ENCODE measurements at places on chromosomes 6 and 20.

GRCh38 chr6:165086814-165087213 lies 222.6 kb downstream of the C6orf118 start:
- no peak for DNase-seq

DNA sequence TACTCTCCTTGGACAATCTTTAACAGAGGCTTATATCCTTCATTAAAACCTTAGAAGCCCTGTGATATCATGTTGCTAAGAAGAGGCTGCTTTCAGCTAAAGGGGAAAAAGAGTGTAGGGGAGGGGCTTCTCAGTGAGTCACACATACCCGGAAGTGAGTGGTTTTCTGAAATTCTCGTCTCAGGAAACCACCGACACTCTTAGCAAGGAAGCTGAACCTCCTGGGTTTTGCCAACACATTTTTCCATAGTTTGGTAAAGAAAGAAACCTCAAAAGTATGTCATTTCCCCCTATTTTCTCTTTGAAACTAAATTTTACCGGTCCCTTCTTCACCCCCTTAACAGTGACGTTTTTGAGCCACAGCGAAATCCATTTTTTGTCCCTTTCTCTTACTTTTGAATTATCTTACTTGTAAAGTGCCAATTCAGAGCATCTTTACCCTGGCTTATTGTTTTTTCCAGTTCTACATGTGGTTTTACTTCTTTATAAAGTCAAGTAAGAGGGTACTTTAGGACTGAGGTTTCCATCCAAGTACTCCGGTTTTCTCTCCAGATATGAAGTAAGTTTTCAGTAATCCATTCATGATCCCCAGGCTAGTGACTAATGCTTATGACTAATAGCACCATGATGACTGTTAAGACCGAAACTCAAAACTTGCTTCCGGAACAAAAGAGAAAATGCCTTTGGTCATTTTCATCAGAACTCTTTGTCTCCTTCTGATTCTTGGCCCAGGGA lies 219.3 kb downstream of the ARHGAP18 start:
- peak; percentile 98 for DNase-seq

DNA sequence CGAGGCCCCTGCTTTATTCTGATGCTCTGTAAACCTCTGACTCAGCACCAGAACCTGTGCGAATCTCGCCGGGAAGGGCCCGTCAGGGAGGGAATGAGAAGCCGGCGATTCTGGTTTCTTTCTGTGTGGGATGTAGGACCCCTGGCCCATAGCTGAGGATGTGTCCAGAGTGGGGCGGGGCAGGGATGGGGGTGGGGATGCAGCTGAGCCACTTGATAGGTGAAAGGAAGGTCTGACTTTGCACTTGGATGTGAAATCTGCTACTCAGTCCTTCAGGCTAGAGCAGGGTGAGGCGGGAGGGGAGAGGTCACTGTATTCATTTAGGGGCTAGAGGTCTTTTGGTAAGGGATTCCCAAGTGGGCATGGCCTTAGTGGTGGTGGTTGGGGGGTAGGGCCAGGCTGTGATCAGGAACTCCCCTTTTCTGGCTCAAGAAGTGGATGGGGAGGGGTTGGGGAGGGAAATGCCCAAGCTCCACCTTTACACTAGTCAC lies 2.3 kb downstream of the TOX2 start:
- peak; percentile 32 for DNase-seq

- DNase-seq, result no peak
These were observed 523.7 kb upstream of the SLC35B3 start for GRCh38 chr6:8958894-8959511.

- no peak for DNase-seq
These were observed 309.0 kb upstream of the PTCHD4 start for GRCh38 chr6:48419992-48420391.

- DNase-seq, result peak; percentile 16
These were observed 5.6 kb upstream of the MBOAT1 start for GRCh38 chr6:20217891-20218290.

DNA sequence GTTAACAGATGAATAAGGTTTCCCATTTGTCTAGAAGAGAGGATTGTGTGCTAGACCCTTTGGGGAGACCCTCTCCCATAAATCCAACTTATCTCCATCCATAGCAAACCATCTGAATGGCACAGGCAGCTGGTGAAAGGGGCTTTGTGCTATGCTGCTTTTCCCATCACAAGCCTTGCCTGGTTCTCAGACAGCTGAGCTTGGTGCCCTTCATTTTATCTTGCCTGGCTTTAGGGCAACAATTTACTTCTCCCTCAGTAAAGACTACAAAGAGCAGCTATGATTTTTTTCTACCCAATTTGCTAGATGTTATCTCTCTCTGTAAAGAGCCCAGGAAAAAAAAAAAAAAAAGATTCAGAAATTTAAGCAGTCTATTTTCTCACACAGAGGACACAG lies 117.0 kb upstream of the COL21A1 start:
- no peak for DNase-seq

DNA sequence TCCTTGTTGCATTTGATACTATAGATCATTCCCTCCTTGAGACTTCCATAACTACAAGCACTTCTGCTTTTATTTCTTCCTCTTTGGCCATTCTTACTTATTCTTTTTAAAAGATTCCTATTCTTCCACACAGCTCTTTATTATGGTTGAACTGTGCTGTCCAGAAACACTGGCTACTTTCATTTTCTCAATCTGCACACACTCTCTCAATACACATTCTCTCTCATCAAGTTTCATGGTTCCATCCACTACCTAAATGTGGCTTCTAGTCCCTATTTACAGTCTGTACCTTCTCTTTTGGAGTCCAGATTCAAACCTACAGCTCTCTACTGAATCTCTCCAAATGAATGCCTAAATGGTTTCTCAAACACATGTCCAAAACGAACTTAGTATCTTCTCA lies 214.3 kb upstream of the RSPO3 start:
- no peak for DNase-seq

DNA sequence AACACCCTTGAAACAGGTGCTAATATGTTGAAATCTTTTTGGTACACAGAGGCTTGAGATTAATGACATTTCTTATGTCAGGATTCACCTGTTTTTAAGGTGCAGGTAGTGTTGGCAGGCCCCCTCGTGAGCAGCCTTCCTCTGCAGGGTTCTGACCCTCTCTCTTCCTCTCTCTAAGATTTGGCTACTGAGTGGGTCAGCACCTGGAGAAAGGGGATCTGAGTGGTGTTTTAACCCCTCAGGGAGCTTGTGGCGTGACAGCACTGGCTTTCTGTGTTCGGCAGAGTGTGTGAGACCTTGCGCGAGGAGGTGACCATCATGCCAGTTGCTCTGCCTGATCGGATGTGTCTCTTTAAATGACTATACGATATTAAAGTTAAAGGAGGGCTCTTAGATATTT lies 37.1 kb downstream of the HIVEP1 start:
- DNase-seq, result no peak

DNA sequence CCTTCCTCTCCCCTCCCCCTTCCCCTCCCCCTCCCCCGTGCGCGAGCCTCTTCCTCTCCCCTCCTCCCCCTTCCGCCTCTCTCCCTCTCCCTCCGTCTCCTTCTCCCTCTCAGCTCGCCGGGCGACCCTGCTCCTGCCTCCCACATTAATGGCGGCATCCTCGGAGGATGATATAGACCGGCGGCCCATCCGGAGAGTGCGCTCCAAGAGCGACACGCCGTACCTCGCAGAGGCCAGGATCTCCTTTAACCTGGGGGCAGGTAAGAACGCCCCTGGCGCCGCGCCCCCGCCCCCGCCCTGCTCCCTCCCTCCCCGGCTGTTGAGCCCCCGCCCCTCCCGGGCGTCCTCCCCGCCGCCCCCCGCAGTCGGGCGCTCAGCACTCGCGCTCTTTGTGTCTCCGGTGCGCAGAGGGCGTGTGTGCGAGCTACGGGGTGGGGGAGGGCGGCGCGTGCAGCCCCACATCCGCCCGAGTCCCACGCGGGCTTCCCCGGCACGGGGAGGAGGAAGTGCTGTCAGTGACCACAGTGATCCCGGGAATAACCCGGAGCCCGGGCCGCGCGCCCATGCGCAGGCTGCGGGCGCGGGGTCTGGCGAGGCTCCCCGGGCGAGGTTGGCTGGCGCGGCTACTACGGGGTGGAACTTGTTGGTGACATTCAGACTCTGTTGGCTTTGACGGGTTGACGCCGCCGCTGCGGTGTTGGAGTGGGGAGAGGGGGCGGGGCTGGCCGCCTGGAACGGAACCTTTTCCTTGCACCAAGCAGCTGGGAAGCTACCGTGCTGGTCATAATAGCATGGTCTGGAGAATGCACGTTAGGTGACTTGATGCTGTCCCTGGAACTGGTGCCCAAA lies 33.2 kb downstream of the PHACTR1 start:
- DNase-seq, result no peak

- no peak for DNase-seq
These were observed 43.0 kb upstream of the CCND3 start for GRCh38 chr6:41984623-41985022.

DNA sequence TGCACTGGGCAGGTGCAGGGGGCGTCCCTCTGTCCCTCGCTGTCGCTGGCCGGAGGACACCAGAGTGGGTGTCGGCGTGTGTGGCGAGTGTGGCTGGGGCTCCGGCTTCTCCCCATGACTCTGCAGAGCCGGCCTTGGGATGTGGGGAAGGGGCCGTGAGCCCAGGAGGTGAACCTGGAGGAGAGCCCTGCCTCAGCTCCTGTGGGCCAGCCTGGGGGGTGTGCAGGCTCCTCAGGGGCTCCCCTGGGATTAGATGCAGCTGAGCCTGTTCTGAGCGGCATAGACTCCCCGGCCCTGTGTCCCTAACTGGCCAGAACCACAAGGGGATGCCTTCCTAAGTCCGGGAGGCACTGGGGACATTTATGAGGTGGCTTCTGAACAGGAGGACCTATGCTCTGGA lies 73.2 kb upstream of the GATA5 start:
- no peak for DNase-seq

DNA sequence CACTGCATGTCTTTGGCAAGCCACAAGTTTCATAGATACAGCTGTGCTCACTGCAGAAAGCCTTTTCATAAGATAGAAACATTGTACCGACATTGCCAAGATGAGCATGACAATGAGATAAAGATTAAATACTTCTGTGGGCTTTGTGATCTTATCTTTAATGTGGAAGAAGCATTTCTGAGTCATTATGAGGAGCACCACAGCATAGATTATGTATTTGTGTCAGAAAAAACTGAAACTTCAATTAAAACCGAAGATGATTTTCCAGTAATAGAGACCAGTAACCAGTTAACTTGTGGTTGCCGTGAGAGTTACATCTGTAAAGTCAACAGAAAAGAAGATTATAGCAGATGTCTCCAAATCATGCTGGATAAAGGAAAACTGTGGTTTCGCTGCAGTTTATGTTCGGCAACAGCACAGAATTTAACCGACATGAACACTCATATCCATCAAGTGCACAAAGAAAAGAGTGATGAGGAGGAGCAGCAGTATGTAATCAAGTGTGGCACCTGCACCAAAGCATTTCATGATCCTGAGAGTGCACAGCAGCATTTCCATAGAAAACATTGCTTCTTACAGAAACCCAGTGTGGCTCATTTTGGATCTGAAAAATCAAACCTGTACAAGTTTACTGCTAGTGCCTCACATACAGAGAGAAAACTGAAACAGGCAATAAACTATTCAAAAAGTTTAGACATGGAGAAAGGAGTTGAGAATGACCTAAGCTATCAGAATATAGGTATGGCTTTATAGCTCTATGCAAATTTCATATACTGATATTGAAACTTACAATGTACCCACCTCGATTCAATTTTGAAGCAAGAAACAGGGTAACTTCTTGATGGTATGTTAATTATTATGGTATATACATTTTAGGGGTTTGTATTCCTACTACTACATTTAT lies 23.9 kb upstream of the BAG2 start:
- no peak for DNase-seq

DNA sequence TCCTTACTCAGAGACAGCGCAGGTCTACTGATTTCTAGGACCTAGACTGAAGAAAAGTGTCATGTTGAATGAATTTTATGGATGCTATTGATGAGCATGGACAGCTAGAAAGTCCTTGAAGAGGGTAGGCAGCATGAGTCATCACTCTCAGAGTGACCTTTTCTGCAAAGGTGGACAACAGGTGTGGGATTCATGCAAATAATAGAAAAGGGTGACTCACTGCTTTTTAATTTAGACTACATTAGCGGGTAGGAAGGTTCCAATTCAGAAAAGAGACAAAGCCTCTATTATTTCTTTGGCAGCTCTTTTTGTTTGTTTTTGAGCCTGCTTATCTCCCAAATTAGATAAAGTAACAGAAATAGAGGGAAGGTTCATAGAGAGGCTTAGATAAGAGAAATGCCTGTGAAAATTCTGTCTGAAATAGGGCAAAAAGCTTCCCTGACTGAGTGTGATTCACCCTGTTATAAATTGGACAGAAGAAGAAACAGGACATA lies 191.4 kb downstream of the TENT5A start:
- DNase-seq, result no peak

DNA sequence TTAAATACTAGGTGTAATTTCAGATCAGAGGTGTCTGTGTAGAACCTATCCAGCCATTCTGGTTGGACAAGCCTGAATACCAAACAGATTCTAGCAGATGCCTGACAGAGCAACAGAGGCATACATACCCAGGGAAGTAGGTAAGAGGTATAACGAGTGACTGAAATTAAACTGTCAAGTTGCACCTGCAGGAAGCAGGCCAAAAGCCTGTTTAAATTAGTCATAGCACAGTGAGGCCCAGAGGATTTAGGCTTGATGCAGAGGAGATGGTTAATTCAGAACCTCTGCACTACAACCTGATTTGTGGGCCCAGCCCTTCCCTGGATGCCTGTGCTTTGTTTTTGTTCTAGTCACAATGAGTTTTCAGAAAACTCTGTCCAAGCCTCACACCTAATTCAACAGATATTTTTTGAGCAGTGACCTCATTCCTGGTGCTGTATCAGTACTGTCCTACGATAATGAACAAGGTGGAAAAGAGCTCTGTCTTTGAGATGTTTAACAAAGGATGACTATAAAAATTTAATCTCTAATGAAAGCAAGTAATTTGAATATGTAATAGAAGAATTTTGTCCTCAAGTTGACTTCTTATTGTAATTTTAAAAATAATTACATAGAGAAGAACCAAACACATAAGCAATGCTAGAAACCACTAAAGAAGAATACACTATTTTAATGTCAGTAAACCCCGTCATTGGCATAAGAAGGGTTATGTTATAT lies 31.7 kb downstream of the C6orf58 start:
- no peak for DNase-seq

DNA sequence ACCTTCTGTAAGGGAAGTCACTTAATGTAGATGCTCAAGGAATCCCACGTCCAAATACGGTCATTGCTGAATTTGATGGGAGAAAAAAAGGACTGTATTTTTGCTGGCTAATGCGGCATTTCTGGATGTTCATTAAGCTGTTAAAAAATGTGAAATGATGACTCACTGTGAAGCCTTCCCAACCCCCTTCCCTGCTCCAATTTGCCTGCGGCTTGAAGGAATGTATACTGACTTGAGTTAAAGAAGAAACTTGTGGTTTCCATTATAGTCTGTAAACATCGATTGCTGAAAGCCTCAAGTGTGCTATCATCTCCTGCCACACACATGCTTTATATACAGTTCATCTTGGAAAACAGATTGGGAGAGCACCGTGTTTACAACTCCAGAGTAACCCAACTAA lies 249.1 kb upstream of the JAG1 start:
- peak; percentile 91 for DNase-seq

DNA sequence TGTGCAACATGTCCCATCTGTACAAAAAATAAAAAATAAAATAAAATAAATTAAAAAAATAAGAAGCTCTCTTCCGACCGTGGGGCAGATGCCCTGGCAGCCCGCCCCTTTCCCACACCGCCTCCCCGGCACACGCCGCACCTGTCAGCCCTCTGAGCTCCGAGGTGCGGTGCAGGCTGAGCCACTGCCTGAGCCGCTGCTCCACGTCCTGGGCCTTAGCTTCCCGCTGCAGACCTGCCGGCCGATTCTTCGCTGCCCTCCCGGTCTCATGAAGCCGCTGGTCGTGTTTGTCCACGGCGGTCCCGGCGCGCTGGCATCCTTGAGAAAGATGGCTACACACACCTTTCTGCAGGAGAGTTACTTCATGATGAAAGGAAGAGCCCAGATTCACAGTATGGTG lies 10.7 kb upstream of the CLPSL2 start:
- DNase-seq, result no peak
